ENCODE measurements at places on chromosomes 12 and 14. TPM values are rescaled to one million over a fixed set of nuclear protein-coding genes. Genes with fewer than 3 reads are reported as not detected.

The ATF7 gene
- polyA plus RNA-seq, result 16.4 TPM

The ARHGEF40 gene
- 9.8 TPM for polyA plus RNA-seq

The WDR89 gene
- 5.7 TPM for polyA plus RNA-seq

The KRT82 gene
- polyA plus RNA-seq, result 0.01 TPM

The FZD10 gene
- not detected for polyA plus RNA-seq

The IRAK3 gene
- polyA plus RNA-seq, result 0.10 TPM

The STRAP gene
- polyA plus RNA-seq, result 133 TPM

The KRT71 gene
- not detected for polyA plus RNA-seq

The SDSL gene
- 6.1 TPM for polyA plus RNA-seq

The FAIM2 gene
- not detected for polyA plus RNA-seq

The TMEM179 gene
- not detected for polyA plus RNA-seq

The SINHCAF gene
- 29.7 TPM for polyA plus RNA-seq

The KLHDC1 gene
- 0.03 TPM for polyA plus RNA-seq

The INSM2 gene
- not detected for polyA plus RNA-seq

The C14orf180 gene
- not detected for polyA plus RNA-seq

The DDN gene
- 0.09 TPM for polyA plus RNA-seq

The HOXC12 gene
- polyA plus RNA-seq, result 0.05 TPM

All from mammary epithelial cell (primary cell).